Cerebellar nuclear complex (tissue), 1 donor: ENCODE measurements at places on chromosomes 3 and 15.

- DNase-seq, result no peak
These were observed 29.2 kb downstream of the SH3BP5 start for GRCh38 chr3:15303216-15303615.

DNA sequence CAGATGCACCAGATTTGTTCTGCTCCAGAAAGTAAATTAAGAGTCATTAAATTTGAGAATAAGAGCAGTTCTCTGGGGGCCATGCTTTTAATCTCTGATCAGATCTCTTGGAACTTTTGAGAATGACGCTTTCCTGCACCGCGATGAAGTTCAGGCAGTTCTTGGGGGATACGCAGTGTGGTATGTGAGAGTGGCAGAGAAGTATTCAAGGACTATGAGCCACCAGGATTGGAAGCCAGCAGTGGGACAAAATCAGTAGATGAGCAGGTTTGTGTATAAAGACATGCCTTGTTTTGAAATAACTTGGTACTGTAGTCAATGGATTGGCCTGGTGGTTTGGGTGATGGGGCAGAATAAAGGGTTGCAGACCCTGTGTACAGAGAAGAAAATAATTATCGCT is 483.6 kb downstream of the ERC2 start:
- DNase-seq, result no peak

DNA sequence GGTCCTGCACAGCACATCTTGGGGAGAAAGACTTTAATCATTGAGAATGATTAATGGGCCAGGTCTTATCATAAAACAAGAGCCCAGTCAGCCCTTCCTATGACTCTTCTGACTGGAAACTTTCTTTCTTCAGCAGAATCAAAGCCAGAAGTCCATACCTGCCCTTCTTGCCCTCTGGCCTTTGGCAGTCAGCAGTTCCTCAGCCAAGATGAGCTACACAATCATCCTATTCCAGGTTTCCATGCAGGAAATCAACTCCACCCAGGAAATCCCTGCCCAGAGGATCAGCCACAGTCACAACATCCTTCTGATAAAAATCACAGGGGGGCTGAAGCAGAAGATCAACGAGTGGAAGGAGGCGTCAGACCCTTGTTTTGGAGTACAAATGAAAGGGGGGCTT is 26.9 kb downstream of the ZNF589 start:
- no peak for DNase-seq

DNA sequence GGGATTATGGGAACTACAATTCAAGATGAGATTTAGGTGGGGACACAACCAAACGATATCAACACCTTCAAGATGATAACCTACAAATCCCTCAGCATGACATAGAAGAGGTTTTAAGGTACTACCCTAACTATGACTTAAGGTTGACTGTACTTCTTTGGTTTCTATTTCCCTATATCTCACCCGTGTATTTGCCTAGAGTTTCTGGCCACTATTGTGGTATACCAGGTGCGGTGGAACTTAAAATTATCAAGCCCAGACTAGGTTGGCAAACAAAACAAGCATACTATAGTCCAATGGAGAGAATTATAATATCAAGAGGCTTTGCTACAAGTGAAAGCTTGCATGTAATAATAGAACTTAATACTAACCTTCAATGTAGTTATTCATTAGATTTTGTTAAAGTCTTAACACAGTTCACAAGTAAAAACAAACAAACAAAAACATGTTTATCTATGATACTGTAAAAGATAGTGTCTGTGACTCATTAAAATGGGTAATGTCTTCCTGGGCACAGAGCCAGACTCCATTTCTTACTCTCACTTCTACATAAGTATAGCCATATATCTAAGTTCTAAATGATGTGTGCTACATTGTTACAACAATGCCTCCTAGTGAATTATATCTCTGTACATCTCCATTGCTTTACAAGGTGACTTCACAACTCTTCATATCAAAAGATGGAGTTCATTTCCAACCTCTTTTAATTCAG is 479.1 kb downstream of the ZBBX start:
- no peak for DNase-seq

- DNase-seq, result no peak
These were observed 14.7 kb upstream of the HHLA2 start for GRCh38 chr3:108281670-108282069.

DNA sequence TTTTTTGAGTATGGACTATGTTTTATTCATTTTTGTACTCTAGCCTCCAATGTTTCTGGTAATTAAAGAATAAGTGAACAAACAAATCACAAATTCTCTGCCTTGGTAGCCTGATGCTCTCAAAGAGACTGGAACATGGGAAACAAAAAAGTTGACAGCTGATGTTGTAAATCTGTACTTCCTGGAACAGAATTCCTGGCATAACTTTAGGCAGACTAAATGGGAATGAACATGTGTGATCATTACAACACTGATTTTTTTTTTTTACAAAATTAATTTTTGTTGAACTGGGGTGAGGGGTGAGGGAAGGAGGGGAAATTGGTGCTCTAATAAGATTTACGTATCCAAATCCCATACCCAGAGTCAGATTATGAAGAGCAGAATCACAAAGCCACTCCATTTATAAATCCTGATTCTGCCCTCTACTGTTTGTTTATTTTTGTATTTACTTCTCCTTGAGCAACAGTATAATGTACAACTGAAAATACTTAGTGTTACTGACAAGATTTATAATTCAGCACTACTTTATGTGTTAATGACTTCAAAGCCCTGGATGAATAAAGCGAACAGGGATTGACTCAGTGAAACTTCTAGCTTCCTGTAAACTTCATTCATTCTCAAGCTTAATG is 165.0 kb downstream of the FRMD5 start:
- DNase-seq, result no peak

- no peak for DNase-seq
These were observed 513.3 kb upstream of the SEMA6D start for GRCh38 chr15:47203993-47204392.

- DNase-seq, result no peak
These were observed 102.4 kb downstream of the NR1D2 start for GRCh38 chr3:24047513-24047912.

GRCh38 chr3:126613479-126614188 is 41.3 kb downstream of the TXNRD3 start:
- no peak for DNase-seq

- no peak for DNase-seq
These were observed 99.6 kb downstream of the FNDC3B start for GRCh38 chr3:172138792-172139507.

GRCh38 chr3:12224181-12225147 is 64.4 kb upstream of the PPARG start:
- DNase-seq, result no peak

GRCh38 chr15:48374472-48374871 is 43.2 kb downstream of the DUT start:
- no peak for DNase-seq

GRCh38 chr3:160480931-160481330 is 31.3 kb upstream of the TRIM59 start:
- DNase-seq, result no peak

DNA sequence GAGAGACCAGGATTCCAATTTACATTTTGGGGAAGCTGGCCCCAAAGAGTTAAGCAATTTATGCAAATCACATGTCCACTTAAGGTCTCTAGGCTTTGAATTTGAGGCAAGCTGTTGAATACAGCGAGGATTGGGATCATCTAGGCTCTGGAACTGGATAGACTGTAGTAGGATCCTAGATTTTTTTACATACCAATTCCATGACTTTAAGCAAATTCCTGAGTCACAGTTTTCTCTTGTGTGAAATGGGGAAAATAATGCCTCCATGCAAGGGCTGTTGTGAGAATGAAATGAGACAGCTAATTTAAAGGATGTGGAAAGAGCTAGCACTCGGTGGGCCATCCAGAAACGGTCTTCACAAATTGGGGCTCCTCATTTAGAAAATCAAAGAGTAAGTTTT is 103.4 kb downstream of the MINAR1 start:
- no peak for DNase-seq
